Cerebellum (tissue), 4 donors: ENCODE measurements at places on chromosomes 2 and 18. TPM values are rescaled to one million over a fixed set of nuclear protein-coding genes. Genes with fewer than 3 reads are reported as not detected.

The PCARE gene
- 1.5 TPM for total RNA-seq

The IFIH1 gene
- 2.3 TPM for total RNA-seq

The AUP1 gene
- 35.0 TPM for total RNA-seq

The KCNIP3 gene
- total RNA-seq: 20.8 TPM

The ITGB6 gene
- 0.27 TPM for total RNA-seq

The CCL20 gene
- total RNA-seq: not detected

The CYBRD1 gene
- 16.3 TPM for total RNA-seq

The CD28 gene
- 1.00 TPM for total RNA-seq

The FASTKD2 gene
- total RNA-seq: 56.0 TPM

The HOXD11 gene
- not detected for total RNA-seq

The LRRTM1 gene
- total RNA-seq: 10.6 TPM

The IL1RL1 gene
- 0.27 TPM for total RNA-seq

The GKN2 gene
- total RNA-seq: not detected

The CAPN13 gene
- 0.36 TPM for total RNA-seq

The CAPN14 gene
- 2.8 TPM for total RNA-seq

The UBE2F gene
- 24.6 TPM for total RNA-seq

The SERPINB2 gene
- not detected for total RNA-seq

The NAGK gene
- 39.8 TPM for total RNA-seq

The MAP4K3 gene
- total RNA-seq: 137 TPM

The FAM237A gene
- total RNA-seq: not detected

The GBX2 gene
- total RNA-seq: 4.4 TPM

The NT5C1B gene
- 0.09 TPM for total RNA-seq

The HOXD10 gene
- not detected for total RNA-seq

The WIPF1 gene
- total RNA-seq: 10.1 TPM

The RTP5 gene
- 1.3 TPM for total RNA-seq

The DNAH6 gene
- total RNA-seq: 9.5 TPM

The MYO5B gene
- 5.5 TPM for total RNA-seq

The AMER3 gene
- 25.7 TPM for total RNA-seq

The SERPINB4 gene
- not detected for total RNA-seq
